T-helper 2 cell treated with Interferon-gamma antibody and Interleukin-4, amounts not matched to agents 100 ng/mL and 5 ng/mL, for 36 hours (primary cell): ENCODE measurements at places on chromosomes 1 and 21. TPM values are rescaled to one million over a fixed set of nuclear protein-coding genes. Genes with fewer than 3 reads are reported as not detected.

The CSDE1 gene
- total RNA-seq = 346 and 367 TPM in 2 replicates

The RGS13 gene
- total RNA-seq = not detected in 2 replicates

The SLC9C2 gene
- total RNA-seq = not detected in 2 replicates

The FRRS1 gene
- 1.4 and 2.4 TPM in 2 replicates for total RNA-seq

The TEX38 gene
- total RNA-seq = not detected in 2 replicates

The SH2D2A gene
- 94.7 and 96.1 TPM in 2 replicates for total RNA-seq

The FOXD3 gene
- 0.09 TPM in 1 of 2 replicates, not detected in the other for total RNA-seq

The AMY1C gene
- not detected in 2 replicates for total RNA-seq

The LAD1 gene
- not detected in 2 replicates for total RNA-seq

The AGRN gene
- 3.7 and 4.2 TPM in 2 replicates for total RNA-seq
